Kidney capillary endothelial cell (primary cell): ENCODE measurements at places on chromosomes 3 and 15.

- no peak for DNase-seq
Measured at GRCh38 chr15:73283366-73283962, 85.3 kb downstream of the HCN4 start.

GRCh38 chr3:30011237-30011803, 595.1 kb upstream of the TGFBR2 start:
- DNase-seq, result no peak

- DNase-seq, result no peak
Measured at GRCh38 chr3:194396859-194397756, 2.0 kb downstream of the GP5 start.

- DNase-seq, result no peak
Measured at GRCh38 chr15:69489073-69489571, 36.5 kb downstream of the RPLP1 start.

GRCh38 chr3:197312431-197312830, 14.0 kb upstream of the DLG1 start:
- DNase-seq, result no peak

GRCh38 chr3:40099871-40100270, 209.6 kb upstream of the EIF1B start:
- DNase-seq, result no peak

DNA sequence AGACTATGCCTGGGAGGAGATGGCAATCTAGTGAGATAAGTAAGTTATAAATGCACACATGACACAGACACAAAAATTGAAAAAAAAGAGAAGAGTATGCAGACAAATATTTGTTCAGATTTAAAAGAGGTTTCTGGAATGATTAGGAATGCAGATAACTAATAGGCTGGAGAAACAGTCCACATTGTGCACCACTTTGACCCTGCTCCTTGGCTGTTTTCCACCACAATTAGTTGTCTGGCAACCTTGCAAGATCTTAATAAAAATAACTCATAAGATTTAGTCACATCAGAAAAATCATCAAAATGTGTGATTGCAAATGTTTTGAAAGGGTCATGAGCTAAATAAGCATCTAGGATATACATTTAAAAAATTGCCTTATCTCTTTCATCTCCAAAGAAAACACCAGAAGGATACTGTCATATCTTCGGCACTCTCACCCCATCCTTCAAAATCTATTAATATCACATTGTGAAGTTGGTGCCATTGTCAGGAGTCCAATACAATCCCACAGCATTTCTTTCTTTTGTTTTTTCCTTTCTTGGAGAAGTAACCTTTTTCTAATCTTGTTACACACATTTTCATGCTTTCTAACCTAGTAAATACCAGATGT, 153.7 kb upstream of the KCNMB2 start:
- DNase-seq, result peak; percentile 1

GRCh38 chr3:165553371-165553770, 283.9 kb downstream of the BCHE start:
- no peak for DNase-seq

GRCh38 chr15:78167227-78167888, 18.2 kb downstream of the IDH3A start:
- DNase-seq, result no peak

- DNase-seq, result no peak
Measured at GRCh38 chr3:84961011-84961410, 2.2 kb downstream of the CADM2 start.

GRCh38 chr15:40016224-40016865, 22.6 kb downstream of the SRP14 start:
- DNase-seq, result no peak

DNA sequence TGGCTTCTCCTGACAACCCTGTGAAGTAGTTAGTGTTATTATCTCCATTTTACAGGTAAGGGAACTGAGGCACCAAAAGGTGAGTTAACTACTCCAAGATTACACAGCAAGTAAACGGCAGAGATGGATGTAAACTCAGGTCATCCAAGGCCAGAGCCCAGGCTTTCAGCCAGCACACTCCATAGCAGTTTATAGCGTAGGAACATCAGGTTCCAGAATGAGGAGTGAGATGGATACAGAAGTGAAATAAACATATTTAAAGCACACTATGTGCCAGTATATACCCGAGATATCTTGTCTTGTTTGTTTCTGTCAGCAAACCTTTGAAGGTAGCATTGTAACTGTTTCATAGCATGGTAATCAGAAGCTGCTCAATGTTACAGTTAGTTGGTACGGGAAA, 279.0 kb downstream of the OXSM start:
- DNase-seq, result no peak

GRCh38 chr15:25333049-25333448, 105.8 kb downstream of the UBE3A start:
- no peak for DNase-seq

- DNase-seq, result no peak
Measured at GRCh38 chr15:101672298-101672697, 20.1 kb upstream of the TM2D3 start.
